Vagina (tissue), 2 donors: ENCODE measurements at places on chromosomes 7 and 10. TPM values are rescaled to one million over a fixed set of nuclear protein-coding genes. Genes with fewer than 3 reads are reported as not detected.

ADAM8 gene
- 11.0 TPM for total RNA-seq

SPRN gene
- total RNA-seq: not detected

TAS2R41 gene
- not detected for total RNA-seq

NXPH1 gene
- 0.25 TPM for total RNA-seq

EEPD1 gene
- total RNA-seq: 9.8 TPM

ANXA11 gene
- total RNA-seq: 101 TPM

FKBP6 gene
- total RNA-seq: not detected

NIPSNAP2 gene
- 72.2 TPM for total RNA-seq

DLD gene
- 67.8 TPM for total RNA-seq

PEX1 gene
- 20.4 TPM for total RNA-seq

GRCh38 chr10:86079088-86079487, 287.5 kb downstream of the GRID1 start:
- DNase-seq: peak; percentile 85

DNA sequence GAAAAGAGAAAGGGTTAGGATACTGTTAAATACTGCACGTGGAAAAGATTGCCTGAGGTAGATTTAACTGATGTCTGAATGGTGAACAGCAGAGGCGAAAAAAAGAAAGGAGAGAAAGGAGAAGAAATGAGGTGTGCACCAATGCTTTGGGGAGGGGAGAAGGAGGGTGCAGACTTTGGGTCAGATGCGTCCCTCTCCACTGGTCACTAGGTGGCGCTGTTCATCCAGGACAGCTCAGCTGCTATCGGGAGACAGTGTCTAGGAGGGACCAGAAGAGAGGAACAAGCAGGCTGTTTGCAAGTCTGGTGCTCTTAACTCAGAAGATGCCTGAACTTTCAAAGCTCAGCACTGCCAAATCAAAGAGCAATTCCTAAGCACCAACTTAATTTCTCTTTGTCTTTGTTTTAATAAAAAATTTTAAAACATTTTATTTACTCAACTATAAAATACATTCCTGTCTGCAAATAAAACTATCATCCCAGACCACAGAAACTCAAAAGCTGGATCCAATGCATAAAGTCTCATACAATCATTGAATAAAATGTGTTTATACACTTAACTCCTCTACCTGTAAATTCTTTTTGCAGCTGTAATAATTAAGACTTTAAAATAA, 83.9 kb upstream of the PDLIM1 start:
- DNase-seq: no peak

DNA sequence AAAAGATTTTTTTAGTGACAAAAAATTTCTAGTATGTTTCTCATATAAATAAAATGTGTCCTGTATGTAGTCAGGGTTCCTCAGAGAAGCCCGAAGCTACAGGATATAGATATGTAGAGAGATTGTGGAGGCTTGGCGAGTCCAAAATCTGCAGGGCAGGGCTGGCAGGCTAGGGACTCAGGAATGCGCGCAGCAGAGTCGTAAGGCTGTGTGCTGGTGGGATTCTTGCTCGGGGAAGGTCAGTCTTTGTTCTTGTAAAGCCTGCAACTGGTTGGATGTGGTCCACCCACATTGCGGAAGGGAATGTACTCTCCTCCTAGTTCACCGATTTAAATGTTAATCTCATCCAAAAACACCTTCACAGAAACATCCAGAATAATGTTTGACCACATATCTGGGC, 30.6 kb downstream of the LHPP start:
- no peak for DNase-seq

DNA sequence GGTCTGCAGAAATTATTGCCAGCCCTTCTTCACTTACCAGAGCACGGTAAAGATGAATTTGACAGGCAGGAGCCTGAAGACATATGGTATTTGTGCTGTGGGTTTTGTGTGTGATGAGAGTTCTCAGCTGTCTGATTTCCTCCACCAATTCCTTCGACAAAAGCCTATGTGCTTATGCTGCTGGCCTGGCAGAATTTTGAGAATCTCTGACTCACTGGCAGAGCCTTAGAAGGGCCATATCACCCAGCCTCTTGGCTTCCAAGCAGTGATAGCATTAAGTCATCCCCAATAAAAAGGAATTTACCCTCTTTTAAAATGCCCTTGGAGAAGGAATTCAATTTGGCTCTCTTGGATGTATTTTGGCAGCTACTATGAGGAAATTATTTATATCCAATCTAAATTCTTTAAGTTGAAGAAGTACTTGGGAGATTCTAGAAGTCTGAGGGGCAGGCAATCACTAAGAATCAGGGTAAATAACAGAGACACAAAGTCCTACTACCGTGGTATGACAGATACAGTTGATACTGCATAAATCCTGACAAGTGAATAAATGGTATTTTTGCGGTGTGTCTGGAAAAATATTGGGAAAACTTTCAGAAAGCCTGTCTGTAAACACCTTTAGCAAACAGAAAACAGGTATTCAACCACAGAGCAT, 68.6 kb upstream of the EFCAB10 start:
- DNase-seq: no peak

- peak; percentile 97 for DNase-seq
Measured at GRCh38 chr10:31698181-31698830, 230.3 kb downstream of the ARHGAP12 start.

- DNase-seq: no peak
Measured at GRCh38 chr10:123143162-123143824, 4.6 kb upstream of the HMX2 start.

GRCh38 chr10:9901971-9902370, 1115.7 kb upstream of the CELF2 start:
- DNase-seq: no peak

DNA sequence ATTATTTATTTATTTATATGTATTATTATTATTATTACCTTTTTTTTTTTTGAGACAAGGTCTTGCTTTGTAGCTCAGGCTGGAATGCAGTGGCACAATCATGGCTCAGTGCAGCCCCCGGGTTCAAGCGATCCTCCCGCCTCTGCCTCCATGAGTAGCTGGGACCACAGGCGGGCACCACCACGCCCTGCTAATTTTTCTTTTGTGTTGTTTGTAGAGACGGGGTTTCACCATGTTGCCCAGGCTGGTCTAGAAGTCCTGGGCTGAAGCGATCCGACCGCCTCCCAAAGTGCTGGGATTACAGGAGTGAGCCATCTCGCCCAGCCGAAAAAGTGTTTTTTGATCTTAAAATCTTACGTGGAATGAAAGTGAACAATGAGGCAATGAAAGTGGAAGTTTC, 79.4 kb upstream of the C1GALT1 start:
- DNase-seq: no peak

- no peak for DNase-seq
Measured at GRCh38 chr7:17611611-17612010, 313.2 kb downstream of the AHR start.

- DNase-seq: no peak
Measured at GRCh38 chr10:126147866-126148587, 240.2 kb downstream of the ADAM12 start.

- no peak for DNase-seq
Measured at GRCh38 chr7:43869867-43870240, 537 bp upstream of the MRPS24 start.

DNA sequence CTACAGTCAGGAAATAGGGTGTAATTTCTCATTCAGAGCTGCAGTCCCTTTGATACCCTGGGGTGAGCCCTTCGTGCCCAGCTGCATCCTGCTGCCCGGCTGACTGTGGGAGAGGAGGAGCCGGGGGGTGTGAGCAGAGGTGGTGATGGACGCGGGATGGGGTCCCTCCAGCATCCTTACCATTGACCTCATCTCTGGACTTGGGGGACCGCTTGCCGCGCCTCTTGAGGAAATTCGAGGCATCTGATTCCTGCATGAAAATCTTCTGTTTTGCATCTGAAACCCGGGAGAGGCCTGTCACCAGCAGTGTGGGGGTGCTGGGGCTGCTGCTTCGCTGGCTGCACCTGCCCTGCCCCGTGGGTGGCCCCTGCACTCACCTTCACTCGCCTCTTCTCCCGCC, 816 bp downstream of the UCMA start:
- no peak for DNase-seq

GRCh38 chr10:75231672-75232581, 3.8 kb downstream of the COMTD1 start:
- no peak for DNase-seq

- no peak for DNase-seq
Measured at GRCh38 chr10:129331207-129331838, 135.7 kb upstream of the MGMT start.

DNA sequence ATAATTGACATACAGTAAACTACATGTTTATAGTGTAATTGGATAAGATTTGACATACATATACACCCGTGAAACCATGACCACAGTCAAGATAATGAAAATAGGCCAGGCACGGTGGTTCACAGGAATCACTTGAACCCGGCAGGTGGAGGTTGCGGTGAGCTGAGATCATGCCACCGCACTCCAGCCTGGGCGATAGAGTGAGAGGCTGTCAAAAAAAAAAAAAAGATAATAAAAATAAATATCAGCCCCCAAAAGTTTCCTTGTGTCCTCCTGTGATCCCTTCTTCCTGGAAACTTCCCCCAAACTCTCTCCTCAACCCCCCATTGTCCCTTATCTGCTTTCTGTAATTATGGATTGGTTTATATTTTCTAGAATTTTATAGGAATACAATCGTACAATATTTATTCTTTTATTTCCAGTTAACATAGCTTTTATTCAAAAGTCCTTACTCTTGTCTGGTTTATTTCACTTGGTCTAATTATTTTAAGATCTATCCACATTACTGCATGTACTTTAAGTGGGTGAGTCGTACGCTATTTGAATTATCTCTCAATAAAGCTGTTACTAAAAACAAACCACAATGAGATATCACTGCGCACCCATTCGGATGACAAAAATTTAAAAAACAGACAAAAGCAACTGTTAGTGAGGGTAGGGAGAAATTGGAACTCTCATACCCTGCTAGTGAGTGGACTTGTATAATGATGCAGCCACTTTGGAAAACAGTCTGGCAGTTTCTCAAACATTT, 30.1 kb upstream of the TNPO3 start:
- no peak for DNase-seq

- DNase-seq: no peak
Measured at GRCh38 chr10:111037858-111038257, 39.0 kb upstream of the ADRA2A start.

DNA sequence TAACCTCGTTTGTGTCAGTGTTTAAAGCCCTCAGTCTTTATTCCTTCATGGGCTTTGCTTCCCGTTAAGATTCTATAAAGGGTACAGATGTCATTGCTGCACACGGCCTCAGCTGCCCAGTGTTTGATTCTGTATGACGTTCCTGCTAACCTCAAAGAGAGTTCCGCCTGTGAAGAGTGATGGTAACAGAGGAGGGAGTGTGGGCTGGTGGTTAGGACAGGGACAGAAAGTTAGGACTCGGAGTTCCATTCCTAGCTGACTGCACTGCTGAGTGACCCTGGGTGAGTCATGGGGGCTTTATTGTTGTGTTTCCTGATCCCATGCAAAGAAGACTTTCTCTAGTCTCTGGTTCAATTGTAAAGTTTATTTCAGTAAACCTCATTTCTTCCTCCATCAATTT, 227.1 kb downstream of the DYNC1I1 start:
- no peak for DNase-seq

GRCh38 chr7:3164380-3164792, 120.7 kb upstream of the CARD11 start:
- no peak for DNase-seq

DNA sequence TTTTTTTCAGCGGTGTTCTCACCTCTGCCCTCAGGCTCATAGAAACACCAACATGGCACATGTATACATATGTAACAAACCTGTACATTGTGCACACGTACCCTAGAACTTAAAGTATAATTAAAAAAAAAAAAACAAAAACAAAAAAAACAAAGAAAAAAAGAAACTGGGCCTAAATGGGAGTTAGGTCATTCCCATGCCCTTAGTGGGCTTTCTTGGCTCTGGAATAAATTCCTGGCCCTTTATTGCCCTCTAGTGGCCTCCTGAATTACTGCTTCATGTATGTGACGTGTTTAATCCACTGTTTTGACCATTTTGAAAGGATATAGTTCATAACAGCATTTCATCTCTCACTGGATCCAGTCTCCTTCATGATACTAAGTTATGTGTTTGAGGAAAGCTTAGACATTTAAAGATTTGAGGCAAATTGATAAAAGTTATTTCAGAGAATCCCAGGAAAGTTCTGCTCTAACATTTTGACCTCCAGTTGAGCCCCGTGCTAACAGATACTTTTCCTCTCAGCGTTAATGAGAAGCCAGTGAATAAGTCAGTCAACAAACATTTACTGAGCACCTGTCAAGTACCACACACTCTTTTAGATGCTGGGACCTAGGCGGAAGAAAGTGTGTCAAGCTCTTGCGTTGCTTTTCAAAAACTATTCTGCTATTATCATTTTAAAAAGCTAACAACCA, 54.7 kb upstream of the SYPL1 start:
- DNase-seq: no peak

GRCh38 chr10:34781711-34782110, 33.4 kb downstream of the PARD3 start:
- DNase-seq: no peak

DNA sequence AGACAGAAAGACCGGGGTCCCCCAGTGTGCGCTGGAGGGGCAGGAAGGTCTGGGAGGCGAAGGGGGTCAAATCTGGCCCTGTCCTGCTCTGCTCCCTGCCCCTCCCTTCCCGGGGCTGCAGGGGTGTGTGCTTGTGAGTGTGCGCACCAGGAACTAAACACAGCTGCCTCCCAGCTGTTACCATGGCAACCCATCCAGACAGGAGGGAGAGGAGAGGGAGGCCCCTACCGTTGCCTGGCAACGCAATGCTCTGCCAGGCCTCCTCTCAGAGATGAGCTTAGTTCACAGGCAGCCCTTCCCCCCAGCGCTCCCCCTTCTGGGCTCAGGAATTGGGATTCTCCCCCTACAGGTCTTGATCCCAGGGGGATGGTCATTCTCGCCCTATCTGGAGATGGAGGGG, 6.1 kb downstream of the NYAP1 start:
- no peak for DNase-seq

DNA sequence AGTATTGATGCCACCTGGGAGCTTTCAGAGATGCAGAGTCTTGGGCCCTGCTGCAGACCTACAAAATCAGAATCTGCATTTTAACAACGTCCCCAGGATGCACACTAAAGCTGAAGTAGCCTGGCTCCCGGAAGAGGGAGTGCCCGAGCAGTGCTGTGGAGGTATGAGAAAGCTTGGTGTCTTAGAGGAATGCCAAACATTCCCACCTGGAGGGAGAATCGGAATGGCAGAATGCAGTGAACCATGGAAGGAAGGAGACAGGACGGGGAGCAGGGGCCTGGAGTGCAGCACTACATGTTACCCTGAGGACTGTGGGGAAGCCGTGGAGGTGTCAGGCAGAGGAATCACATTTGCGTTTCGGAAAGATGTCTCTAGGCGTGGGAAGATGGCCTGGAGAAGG, 90.9 kb downstream of the AOAH start:
- DNase-seq: no peak

GRCh38 chr10:11242443-11243387, 225.0 kb downstream of the CELF2 start:
- DNase-seq: no peak

- DNase-seq: no peak
Measured at GRCh38 chr10:132308587-132309470, 1.1 kb upstream of the STK32C start.

- no peak for DNase-seq
Measured at GRCh38 chr7:127093340-127093739, 159.4 kb downstream of the GRM8 start.

- no peak for DNase-seq
Measured at GRCh38 chr10:129586898-129587443, 119.9 kb downstream of the MGMT start.

GRCh38 chr7:111865430-111865829, 303.1 kb upstream of the IMMP2L start:
- DNase-seq: no peak
